KBM-7 (cell line): ENCODE measurements at places on chromosomes 3 and 15.
A peak's percentile ranks its signal among the peaks of the same experiment; 100 is the strongest.

DNA sequence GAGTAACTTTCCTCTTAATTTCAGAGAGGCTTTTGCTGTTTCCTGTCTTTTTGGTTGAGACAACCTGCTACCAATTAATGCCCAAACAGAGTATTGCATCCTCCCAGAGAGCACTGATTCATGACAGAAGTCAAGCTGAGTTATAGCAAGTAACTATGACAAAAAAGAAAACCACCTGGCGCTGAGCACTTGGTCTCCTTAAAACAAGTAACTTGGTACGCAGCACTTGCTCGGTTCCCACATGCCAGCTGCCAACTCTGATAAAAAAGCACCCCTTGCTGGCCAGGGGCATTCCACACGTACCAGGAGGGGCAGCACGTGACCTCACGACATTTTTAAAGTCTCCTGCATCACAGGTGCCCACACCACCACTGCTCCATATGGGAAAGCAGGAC, 13.5 kb upstream of the MYO5C start:
- no peak for DNase-seq

- DNase-seq, result no peak
Observed at GRCh38 chr15:39864116-39864515, 56.0 kb downstream of the GPR176 start.

- no peak for DNase-seq
Observed at GRCh38 chr3:33513262-33513863, 73.2 kb upstream of the UBP1 start.

DNA sequence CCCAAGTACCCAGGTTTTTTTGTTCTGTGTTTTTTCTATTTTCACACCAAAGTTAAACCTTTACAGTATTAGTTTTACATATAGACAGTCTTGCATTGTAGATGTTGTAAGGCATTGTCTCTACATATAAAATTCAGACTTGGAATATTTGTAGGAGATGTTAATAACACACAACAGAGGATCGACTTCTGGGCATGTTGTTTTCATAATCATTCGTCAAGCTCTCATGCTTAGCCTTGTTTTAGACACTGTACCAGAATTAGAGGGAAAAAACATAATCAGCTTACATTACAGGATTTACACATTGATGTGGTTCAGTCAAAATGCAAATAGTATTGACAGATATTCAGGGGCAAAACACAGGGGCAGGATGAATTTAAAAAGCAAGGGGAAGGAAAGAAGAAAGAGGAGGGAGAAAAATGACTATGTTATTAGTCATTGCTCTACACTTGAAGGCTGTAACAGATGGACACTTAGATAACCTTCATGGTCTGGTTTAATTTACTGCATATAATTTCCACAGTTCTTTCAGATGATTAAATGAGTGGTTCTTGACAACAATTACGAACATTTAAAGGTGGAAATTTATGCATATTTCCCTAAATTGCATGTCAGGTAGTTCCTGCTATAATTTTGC, 7.5 kb downstream of the CMSS1 start:
- DNase-seq, result peak; percentile 25

- no peak for DNase-seq
Observed at GRCh38 chr3:44019736-44020135, 221.9 kb upstream of the TOPAZ1 start.

- no peak for DNase-seq
Observed at GRCh38 chr3:134897391-134898141, 102.5 kb downstream of the EPHB1 start.

GRCh38 chr15:63504979-63505841, 817 bp downstream of the USP3 start:
- peak; percentile 85 for DNase-seq

DNA sequence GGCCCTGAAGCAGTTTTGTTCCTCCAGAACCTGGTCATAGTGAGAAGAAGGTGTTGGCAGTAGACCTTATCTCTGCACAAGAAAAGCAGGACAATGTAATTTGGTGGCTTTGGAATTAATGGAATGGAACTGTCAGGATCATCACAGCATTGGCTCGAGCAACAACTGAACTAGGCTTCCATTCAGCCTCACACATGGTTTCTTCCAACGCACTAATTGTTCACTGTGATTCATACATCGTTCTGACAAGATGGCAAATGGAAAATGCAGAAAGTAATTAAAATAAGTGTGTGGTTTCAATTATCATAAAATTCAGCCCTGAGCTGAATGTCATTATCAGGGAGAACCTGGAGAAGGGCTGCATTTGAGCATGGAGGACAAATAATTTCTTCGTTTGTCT, 80.6 kb downstream of the MFSD1 start:
- no peak for DNase-seq

- DNase-seq, result no peak
Observed at GRCh38 chr3:107260207-107260606, 117.0 kb upstream of the CCDC54 start.

GRCh38 chr3:124260206-124260915, 268.4 kb upstream of the ROPN1 start:
- DNase-seq, result no peak

DNA sequence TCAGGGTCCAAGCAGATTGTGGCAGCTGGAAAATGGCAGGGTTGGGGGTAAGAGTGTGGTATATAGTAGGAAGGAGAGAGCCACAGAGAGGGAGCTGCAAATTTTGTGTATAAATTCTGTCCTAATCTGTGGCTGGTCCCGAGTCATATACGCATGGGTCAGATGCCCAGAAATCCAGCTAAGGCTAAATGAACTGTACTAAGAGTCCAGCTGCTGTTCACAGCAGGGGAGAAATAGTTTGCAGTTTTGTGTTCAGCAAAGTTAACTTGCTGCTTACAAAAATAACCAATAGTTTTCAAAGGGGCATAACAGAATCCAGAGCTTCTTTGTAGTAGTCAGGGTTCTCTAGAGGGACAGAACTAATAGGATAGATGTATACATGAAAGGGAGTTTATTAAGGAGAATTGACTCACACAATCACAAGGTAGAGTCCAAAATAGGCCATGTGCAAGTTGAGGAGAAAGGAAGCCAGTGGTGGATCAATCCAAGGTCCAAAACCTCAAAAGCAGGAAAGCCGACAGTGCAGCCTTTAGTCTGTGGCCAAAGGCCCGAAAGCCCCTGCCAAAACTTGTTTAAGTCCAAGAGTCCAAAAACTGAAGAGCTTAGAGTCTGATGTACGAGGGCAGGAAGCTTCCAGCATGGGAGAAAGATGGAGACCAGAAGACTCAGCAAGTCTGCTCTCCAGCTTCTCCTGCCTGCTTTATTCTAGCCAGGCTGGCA, 146.1 kb upstream of the KBTBD8 start:
- no peak for DNase-seq

DNA sequence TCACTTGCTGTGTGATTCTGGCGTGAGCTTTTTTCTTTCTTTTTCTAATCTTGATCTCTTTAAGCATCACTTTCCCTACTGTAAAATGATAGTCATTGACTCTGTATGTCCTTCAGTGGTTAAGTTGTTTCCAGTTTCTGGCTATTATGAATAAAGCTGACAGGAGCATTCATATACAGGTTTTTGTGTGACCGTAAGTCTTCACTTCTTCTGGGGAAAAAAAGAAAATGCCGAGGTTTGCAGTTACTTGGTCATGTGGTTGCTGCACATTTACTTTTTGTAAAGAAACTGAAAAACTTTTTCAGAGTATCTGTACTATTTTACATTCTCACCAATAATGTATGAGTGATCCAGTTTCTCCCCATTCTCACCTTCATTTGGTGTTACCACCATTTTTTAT, 247.4 kb upstream of the RBMS3 start:
- no peak for DNase-seq

GRCh38 chr3:117761703-117762620, 1052.4 kb downstream of the TUSC7 start:
- no peak for DNase-seq

GRCh38 chr15:80904998-80905397, 84.6 kb downstream of the MESD start:
- no peak for DNase-seq

GRCh38 chr15:38895326-38896255, 331.0 kb upstream of the RASGRP1 start:
- no peak for DNase-seq

DNA sequence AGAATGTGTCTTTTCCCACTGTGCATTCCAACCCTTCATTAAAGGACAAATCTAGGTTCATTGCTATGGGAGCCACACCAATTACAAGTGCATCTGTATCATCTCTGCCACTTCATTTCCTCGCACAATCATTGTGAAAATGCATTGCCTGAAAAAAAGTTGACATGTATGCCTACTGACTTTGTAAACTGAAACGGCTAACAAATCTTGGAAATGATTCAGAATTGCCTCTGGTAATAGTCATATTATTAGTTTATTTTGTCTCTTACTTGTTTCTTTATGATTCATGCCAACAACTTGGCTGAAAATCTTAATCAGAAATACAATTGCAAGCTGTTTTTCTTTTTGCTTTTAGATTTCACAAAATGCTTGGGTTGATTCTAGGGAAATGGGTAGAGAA, 497.1 kb downstream of the ZIC1 start:
- DNase-seq, result no peak

GRCh38 chr3:112734171-112734570, 93.2 kb upstream of the CCDC80 start:
- no peak for DNase-seq

DNA sequence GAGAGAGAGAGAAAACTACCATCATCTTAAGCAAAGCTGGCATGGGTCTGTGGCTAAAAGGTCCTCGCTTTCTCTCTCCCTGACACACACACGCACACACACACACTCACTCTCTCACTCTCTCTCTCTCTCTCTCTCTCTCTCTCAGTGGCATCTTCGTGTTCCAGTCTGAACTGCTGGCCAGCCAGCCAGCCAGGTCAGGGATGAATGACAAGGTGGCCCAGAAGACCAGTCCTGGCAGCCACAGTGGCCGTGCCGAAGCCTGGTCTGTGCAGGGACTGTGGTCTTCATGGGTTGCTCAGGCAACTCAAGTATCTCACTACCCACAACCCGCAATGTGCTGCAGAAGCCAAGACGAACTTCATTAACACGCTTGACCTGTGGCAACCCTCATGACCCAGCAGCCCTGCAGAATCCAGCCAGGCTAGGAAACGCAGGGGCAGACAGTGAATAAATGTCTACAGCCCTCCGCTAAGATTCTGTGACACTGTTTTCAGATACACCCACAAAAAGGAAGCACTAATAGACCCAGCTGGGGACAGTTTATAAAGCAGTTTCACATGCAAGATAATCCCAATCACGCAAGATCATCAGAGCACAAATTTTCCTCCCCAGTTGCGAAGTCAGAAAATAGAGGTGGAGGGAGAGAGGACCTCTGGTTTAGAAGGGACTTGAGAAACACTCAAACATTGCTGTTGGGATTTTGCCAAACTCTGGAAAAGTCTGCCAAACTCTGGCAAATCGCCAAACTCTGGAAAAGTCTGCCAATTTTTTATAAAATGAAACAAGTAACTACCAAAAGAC, 66.4 kb downstream of the XXYLT1 start:
- DNase-seq, result peak; percentile 66
